Stimulated activated CD4-positive, alpha-beta T cell treated with anti-CD3 and anti-CD28 coated beads, Interleukin-4, amount 100 ng/mL, for 1 hour (primary cell): ENCODE measurements at places on chromosomes 11 and 22.

GRCh38 chr11:5043380-5043779 lies 2.9 kb upstream of the OR52J3 start:
- no peak for DNase-seq

GRCh38 chr22:17597217-17597616 lies 31.3 kb downstream of the ATP6V1E1 start:
- DNase-seq: no peak

DNA sequence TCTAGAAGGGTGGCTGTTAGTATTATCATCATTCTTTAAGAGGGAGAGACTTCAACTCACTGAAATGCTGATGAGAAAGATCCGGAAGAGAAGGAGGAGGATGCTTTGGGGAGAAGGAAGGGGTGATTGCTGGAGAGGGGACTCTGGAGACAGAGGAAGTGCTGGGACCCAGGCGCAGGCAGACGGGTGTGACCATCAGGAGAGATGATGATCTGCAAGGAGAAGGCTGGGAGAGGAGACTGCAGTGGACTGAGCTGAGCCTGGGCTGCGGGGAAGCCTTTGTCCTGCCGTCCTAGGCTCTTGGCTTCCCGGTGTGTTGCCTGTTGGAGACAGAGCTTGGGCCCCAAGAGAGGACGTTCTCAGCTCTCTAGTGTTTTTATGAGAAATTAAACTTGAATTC lies 22.6 kb downstream of the RASD2 start:
- DNase-seq: no peak

- peak; percentile 78 for DNase-seq
Measured at GRCh38 chr11:66855574-66856495, 1.0 kb upstream of the LRFN4 start.

DNA sequence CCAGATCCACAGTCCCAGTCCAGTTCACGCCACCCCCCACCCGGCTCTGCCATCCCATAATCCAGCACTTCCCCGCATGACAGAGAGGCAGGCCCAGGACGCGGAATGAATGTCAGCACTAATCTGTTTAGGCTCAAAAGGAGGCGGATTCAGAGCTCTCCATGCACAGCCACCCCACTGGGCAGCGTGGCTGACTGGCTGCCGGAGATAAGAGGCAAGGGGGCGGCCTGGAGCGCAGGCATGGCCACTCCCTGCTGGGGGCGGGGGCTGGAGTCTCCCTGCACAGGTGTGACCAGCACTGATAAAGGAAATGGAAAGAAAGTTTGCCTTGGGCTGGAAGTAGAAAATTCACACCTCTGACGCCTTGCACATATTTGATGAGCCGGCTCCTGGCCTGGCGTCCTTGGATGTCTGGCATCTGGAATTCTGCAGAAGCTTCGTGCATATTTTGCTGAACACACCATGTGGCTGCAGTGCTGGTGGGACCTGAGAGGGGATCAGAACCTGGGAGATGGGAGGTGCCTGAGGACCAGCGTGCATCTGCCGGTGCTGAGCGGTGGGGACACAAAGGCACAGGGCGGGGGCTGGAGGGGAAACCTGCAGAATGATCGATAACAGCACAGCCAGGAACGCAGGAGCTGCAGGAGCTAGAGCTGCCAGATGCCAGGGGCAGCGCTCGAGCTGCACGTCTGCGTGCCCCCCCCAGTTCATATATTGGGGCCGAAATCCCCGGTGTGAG lies 344.4 kb downstream of the CTTN start:
- DNase-seq: no peak

GRCh38 chr11:17652556-17652955 lies 66.8 kb upstream of the MYOD1 start:
- DNase-seq: no peak

DNA sequence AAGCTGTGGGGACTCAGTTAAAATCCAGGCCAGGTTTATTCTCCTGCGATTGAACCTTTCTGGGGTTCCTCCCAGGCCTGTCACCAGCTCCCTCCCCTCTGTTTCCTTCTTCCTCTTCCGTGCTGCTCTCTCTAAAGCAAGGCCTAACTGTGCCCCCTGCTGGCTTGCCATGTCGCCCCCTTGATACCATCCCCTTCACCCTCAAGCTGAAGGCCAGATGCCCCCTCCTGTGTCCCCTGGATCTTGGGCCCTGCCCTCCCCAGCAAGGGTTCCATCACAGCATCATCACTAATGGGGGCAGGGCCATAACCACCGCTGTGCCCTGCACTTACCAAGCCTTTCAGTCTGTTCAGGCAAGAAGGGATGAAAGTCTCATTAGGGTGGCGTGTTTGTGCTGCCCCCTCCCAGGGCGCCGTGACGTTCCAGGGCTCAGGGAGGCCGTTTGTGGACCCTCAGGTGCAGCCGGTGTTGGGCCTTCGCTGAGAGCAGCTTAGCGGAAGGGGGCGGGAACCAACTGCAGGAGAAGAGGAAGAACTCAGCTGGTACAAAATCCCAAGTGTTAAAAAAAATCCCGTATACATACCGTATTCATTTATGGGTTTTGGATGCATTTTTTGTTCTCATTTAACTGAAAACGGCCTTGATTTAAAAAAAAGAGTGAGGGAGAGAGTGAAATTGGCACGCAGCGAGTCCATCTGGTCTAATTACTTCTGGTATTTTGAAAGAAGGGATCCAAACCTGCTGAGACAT lies 69.9 kb downstream of the MPPED1 start:
- DNase-seq: no peak

GRCh38 chr11:122418032-122418431 lies 237.5 kb upstream of the UBASH3B start:
- DNase-seq: no peak

DNA sequence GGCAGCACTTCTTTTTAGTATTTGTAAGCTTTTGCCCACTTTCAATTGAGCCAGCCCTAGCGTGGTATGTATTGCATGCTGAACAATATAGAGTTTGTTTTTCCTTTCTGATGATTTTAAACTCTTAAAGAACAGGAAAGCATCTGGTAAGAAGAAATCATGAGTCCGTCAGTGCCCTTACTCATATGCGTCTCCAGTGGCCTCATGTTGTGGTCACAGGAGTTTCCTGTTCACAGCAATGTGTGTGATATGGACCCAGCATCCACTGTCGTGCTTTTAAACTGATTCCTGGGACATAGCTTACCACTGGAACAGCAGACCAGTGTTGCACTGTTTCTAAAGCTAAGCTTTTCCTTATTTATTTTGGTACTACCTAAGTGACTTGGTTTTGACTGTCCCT lies 40.1 kb downstream of the BID start:
- no peak for DNase-seq

GRCh38 chr11:124311269-124311668 lies 2.5 kb downstream of the OR8D1 start:
- DNase-seq: no peak

GRCh38 chr11:117281159-117281558 lies 10.0 kb upstream of the BACE1-AS start:
- no peak for DNase-seq
